CD4-positive, CD25-positive, alpha-beta regulatory T cell (primary cell): ENCODE measurements at places on chromosomes 2 and 18.

- H3K27ac ChIP-seq: no peak overlapping the region
- H3K4me1 ChIP-seq: no peaks in the 10 kb centered on the region
- H3K36me3 ChIP-seq: no peaks in the 10 kb centered on the region
- H3K4me3 ChIP-seq: no peak overlapping the region
Measured at GRCh38 chr2:98376996-98377395, 30.7 kb downstream of the CNGA3 start.

GRCh38 chr2:88885275-88885674 lies 193.8 kb downstream of the RPIA start:
- no peaks in the 10 kb centered on the region for H3K4me1 ChIP-seq
- H3K27me3 ChIP-seq: peaks cover 7% of the 10 kb centered on the region
- no peak overlapping the region for H3K4me3 ChIP-seq

DNA sequence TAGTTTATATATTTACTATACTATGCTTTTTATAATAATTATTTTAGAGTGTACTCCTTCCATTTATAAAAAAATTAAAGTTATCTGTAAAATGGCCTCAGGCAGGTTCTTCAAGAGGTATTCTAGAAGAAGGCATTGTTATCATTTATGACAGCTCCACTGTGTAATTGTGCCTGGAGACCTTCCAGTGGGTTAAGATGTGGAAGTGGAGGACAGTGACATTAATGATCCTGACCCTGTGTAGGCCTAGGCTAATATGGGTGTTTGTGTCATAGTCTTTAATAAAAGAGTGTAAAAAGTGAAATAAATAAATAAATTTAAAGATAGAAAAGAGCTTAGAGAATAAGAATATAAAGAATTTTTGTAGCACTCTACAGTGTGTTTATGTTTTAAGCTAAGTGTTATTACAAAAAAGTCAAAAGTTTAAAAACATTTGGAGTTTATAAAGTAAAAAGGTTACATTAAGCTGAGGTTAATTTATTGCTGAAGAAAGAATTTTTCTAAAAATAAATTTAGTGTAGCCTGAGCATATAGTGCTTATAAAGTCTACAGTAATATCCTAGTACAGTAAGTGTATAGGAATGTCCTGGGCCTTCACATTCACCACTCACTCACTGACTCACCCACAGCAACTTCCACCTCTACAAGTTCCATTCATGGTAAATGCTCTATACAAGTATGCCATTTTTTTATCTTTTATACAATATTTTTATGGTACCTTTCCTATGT lies 190.0 kb upstream of the SESTD1 start:
- DNase-seq: no peak
- H3K36me3 ChIP-seq: no peaks in the 10 kb centered on the region
- no peak overlapping the region for H3K4me3 ChIP-seq
- no peaks in the 10 kb centered on the region for H3K27me3 ChIP-seq
- no peaks in the 10 kb centered on the region for H3K4me1 ChIP-seq
- H3K27ac ChIP-seq: no peak overlapping the region

DNA sequence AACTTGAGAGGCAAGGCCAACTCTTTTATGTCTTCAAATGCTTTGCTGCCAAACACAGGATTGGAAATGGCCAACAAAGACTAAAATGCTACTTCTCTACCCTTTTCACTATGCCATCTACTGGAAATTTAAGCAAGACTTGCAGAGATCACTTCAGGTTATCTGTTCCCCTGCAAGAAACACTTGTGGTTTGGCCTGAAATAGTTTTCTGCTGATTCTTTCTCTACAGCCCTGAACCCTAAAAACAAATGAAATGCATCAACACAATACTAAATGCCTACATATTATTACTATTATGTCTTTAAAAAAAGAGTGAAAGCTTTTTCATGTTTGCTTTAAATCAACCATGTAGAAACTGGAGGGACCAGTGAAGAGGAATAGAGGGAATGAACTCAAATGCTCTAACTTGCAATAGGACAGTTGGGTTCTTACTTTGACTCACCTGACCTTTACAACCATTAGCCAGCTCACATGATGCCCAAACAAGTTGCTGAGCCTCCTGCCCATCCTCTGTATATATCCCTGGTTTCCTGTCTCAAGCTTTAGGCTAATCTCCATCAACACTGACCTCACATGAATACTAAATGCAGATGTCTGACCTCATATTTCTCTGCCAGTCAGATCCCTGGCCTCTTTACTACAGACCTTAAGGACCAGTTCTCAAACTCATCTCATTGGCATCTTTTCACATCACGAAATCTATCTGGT lies 17.5 kb upstream of the ADAM17 start:
- H3K36me3 ChIP-seq: no peaks in the 10 kb centered on the region
- no peaks in the 10 kb centered on the region for H3K27me3 ChIP-seq
- no peaks in the 10 kb centered on the region for H3K4me1 ChIP-seq
- H3K27ac ChIP-seq: no peak overlapping the region
- H3K4me3 ChIP-seq: no peak overlapping the region

GRCh38 chr2:140122001-140122400 lies 1341.8 kb upstream of the NXPH2 start:
- DNase-seq: no peak
- H3K27me3 ChIP-seq: no peaks in the 10 kb centered on the region
- H3K4me3 ChIP-seq: no peak overlapping the region

DNA sequence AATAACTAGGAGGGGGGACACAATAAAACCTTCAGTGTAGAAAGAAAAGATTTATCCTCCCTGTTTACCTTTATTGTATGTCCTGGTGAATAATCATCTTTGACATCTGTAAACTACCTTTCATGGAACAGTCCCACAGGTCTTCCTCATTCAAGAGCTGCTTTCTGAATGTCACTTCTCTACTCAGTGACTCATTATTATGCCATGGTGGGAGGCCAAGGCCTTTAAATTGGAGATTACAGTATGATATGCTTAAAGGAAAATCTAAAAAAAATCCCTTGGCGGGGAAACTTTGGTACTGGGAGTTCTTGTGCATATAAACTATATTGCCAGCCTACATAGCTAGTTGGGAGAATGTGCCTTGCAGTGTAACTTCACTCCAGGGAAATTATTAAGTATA lies 713.0 kb downstream of the TDRD15 start:
- no peaks in the 10 kb centered on the region for H3K36me3 ChIP-seq
- H3K27me3 ChIP-seq: no peaks in the 10 kb centered on the region
- H3K4me1 ChIP-seq: no peaks in the 10 kb centered on the region
- no peak for DNase-seq
- H3K4me3 ChIP-seq: no peak overlapping the region
